Heart left ventricle (tissue), 16 donors: ENCODE measurements at places on chromosomes 7 and 10.

GRCh38 chr10:99279626-99280111, 44.0 kb upstream of the HPSE2 start:
- no peaks in the 10 kb centered on the region for H3K36me3 ChIP-seq
- DNase-seq: no peak
- H3K27me3 ChIP-seq: no peaks in the 10 kb centered on the region
- H3K4me3 ChIP-seq: no peak overlapping the region
- no peaks in the 10 kb centered on the region for H3K4me1 ChIP-seq

DNA sequence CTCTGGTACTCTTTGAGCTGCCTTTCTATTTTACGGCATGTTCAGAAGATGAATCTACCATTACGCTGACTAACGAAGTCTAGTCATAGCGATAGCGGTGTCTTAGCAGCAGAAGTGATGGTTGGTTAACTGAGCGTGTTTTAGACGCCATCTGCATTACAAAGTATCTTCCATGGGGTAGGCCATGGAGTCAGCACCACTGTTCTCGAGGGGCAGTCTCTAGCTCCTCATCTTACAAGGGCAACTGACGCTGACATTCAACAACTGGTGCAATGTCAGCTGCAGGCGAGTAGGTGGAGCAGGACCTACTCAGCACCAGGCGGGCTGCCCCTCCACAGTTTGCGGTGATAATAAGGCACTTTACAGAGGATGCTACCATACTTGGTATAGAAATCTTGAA, 88.7 kb downstream of the ADARB2 start:
- no peaks in the 10 kb centered on the region for H3K27me3 ChIP-seq
- H3K27ac ChIP-seq: no peak overlapping the region
- no peaks in the 10 kb centered on the region for H3K36me3 ChIP-seq
- DNase-seq: no peak
- no peaks in the 10 kb centered on the region for H3K4me1 ChIP-seq

DNA sequence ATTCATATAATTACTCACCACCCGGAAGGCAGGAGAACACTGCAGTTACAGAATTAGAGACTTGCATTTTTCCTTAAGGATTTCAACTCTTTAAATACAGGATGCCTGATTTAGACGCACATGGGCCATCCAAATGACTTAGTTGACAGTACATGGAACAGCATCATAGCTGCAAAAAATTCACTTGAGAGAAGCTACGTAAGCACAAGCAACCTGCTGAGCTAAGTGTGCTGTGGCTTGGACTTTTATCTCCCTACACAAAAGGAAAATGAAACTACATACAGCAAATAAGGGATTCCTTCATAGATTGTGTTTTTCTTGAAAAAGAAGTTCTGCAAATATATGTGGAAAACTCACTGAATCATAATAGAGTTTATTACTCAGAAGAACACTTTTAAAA, 152.6 kb downstream of the POU6F2 start:
- no peak overlapping the region for H3K4me3 ChIP-seq
- DNase-seq: no peak
- H3K27ac ChIP-seq: no peak overlapping the region
- H3K36me3 ChIP-seq: no peaks in the 10 kb centered on the region
- no peaks in the 10 kb centered on the region for H3K4me1 ChIP-seq
- H3K27me3 ChIP-seq: no peaks in the 10 kb centered on the region

GRCh38 chr10:34474009-34474376, 341.1 kb downstream of the PARD3 start:
- H3K36me3 ChIP-seq: peaks cover 6% of the 10 kb centered on the region
- H3K4me1 ChIP-seq: peaks cover 5% of the 10 kb centered on the region
- no peak overlapping the region for H3K4me3 ChIP-seq
- DNase-seq: no peak
- H3K27ac ChIP-seq: no peak overlapping the region

DNA sequence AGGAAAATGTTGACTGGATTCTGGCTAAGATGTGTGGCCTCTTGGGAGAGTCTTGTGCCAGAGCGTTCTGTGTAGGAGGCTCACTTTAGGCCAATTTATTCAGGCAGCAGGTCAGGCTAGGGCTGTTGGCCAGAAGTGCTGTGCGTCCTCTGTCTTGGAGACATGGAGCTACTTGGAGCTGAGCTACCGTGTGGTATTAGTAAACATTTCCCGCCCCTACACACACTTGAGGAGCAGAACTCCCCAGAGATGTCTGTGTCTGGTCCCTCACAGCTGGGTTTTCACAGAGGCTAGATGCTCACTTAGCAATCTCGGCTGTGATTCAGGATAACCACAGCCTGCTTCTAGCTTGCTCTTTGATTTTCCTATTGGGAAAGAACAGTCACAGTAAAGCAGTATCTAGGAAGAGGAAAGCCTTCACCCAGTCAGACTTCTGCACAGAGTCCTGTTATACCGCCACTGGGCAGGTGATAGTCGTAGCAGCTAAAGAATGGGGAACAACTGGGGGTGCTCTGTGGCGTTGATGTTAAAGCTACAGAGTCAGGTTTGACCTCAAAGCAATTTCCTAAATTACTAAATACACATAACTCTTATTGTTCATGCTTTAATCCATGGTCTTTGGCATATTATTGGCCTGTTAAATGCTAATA, 86.7 kb downstream of the MDFIC start:
- no peaks in the 10 kb centered on the region for H3K36me3 ChIP-seq
- peaks cover 45% of the 10 kb centered on the region for H3K4me1 ChIP-seq
- H3K4me3 ChIP-seq: no peak overlapping the region
- H3K27me3 ChIP-seq: no peaks in the 10 kb centered on the region

DNA sequence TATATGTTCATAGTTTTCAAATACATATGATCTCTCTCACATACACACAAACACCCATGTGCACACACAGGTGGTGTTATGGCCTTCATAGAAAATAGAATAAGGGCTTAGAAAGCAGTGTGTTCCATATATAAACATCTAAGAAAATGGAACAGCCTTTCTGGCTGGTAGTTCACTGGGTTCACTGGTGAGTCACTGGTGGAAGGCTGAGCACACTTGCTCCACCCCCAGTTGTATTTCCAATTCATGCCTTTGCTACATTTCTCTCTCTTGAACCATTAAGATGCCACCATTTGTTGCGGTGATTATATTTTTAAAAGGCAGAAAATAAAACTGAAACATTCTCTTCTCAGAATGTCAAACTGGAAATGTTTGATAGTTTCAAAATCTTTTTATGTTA, 252.1 kb downstream of the GLI3 start:
- no peak overlapping the region for H3K4me3 ChIP-seq
- H3K4me1 ChIP-seq: peaks cover 14% of the 10 kb centered on the region
- no peak overlapping the region for H3K27ac ChIP-seq
- no peaks in the 10 kb centered on the region for H3K36me3 ChIP-seq

GRCh38 chr7:116165717-116166116, 44.6 kb upstream of the TES start:
- H3K27ac ChIP-seq: no peak overlapping the region
- no peaks in the 10 kb centered on the region for H3K4me1 ChIP-seq
- no peak for DNase-seq
- H3K36me3 ChIP-seq: no peaks in the 10 kb centered on the region
- no peak overlapping the region for H3K4me3 ChIP-seq

- H3K4me3 ChIP-seq: no peak overlapping the region
- DNase-seq: no peak
- no peaks in the 10 kb centered on the region for H3K36me3 ChIP-seq
Observed at GRCh38 chr7:156510966-156511365, 129.6 kb upstream of the RNF32 start.

DNA sequence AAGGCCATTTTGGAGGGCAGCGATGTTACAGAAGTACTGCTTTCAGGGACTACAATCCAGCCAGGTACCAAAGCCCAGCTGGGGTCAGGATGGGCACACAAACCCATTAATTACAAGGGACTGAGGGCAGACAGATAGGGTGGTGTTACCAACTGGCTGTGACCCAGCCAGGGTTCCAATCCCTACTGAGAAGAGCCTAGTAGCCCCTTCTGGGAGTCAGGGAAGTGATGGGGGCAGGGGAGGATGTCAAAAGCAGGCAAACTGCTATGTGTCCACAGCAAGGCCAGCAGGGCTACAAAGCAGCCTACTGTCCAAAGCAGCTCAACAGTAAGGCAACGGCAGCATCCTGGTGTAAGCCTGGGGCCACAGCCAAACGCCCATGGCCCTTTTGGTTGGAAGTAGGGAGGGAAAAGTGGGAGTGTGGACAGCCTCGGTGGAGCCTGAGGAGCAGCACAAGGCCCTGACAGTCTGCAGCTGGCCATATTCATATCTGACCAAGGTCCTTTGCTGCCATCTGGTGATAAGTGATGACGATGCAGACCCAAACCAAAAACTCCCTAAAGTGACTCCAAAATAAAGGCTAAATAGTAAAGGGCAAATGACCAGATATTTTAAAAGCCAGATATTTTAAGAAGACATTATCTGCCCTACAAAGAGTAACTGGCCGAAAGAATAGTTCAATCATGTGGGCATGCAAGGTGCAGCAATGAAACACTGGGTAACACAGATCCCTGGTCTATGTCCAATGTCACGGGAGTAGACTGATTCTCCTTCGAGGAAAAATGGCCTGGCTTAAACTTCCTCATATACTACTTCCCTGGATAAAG, 56.9 kb downstream of the XPNPEP1 start:
- DNase-seq: peak; percentile 51
- no peaks in the 10 kb centered on the region for H3K27me3 ChIP-seq

GRCh38 chr7:49001610-49002033, 77.3 kb downstream of the CDC14C start:
- H3K27me3 ChIP-seq: no peaks in the 10 kb centered on the region
- H3K36me3 ChIP-seq: no peaks in the 10 kb centered on the region

GRCh38 chr7:28096713-28097112, 83.9 kb downstream of the JAZF1 start:
- H3K4me1 ChIP-seq: peaks cover 35% of the 10 kb centered on the region
- H3K36me3 ChIP-seq: no peaks in the 10 kb centered on the region
- DNase-seq: peak; percentile 48
- peak overlapping the region; percentile 6 for H3K27ac ChIP-seq

GRCh38 chr10:86756511-86757112, at the start of gene BMPR1A:
Gene BMPR1A, plus strand, starts transcription at chr10:86756619. Its CDS starts 119,400 bp downstream, at chr10:86876019.
- DNase-seq: peak; percentile 92
- H3K27ac ChIP-seq: peak within 1 kb of the TSS; percentile 94
- H3K4me3 ChIP-seq: peak within 1 kb of the TSS; percentile 82
- peaks cover 8% of the 10 kb centered on the region for H3K27me3 ChIP-seq
- no peaks in the 10 kb centered on the region for H3K36me3 ChIP-seq
- H3K4me1 ChIP-seq: peaks cover 19% of the 10 kb centered on the region

- peaks cover 13% of the 10 kb centered on the region for H3K4me1 ChIP-seq
- H3K27ac ChIP-seq: no peak overlapping the region
- H3K4me3 ChIP-seq: no peak overlapping the region
- H3K27me3 ChIP-seq: no peaks in the 10 kb centered on the region
- no peaks in the 10 kb centered on the region for H3K36me3 ChIP-seq
Observed at GRCh38 chr10:75068523-75068922, 42.9 kb upstream of the SAMD8 start.

DNA sequence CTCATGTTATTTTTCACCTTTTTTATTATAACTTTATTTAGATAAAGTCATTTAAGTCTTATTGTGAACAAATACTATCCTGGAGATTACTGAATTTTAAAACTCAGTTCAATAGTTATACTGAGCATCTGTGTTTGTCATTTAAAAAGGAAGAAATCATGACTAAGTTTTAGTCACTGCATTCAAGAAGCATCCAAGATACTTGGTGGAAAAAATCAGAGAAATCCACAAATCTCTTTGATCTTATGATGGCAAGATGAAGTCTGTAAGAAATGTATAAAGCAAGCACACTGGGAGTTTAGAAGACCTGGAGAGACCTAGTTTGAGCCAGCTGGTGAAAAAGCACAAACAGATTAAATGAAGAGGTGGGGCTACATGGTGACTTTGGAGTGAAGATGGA, 529.8 kb upstream of the IGFBP3 start:
- H3K27ac ChIP-seq: no peak overlapping the region
- DNase-seq: no peak
- no peaks in the 10 kb centered on the region for H3K27me3 ChIP-seq
- no peaks in the 10 kb centered on the region for H3K4me1 ChIP-seq
- H3K4me3 ChIP-seq: no peak overlapping the region
- no peaks in the 10 kb centered on the region for H3K36me3 ChIP-seq

GRCh38 chr7:28615091-28615490, 202.8 kb downstream of the CREB5 start:
- H3K4me3 ChIP-seq: no peak overlapping the region
- no peak overlapping the region for H3K27ac ChIP-seq
- no peak for DNase-seq
- no peaks in the 10 kb centered on the region for H3K27me3 ChIP-seq
- H3K36me3 ChIP-seq: no peaks in the 10 kb centered on the region

DNA sequence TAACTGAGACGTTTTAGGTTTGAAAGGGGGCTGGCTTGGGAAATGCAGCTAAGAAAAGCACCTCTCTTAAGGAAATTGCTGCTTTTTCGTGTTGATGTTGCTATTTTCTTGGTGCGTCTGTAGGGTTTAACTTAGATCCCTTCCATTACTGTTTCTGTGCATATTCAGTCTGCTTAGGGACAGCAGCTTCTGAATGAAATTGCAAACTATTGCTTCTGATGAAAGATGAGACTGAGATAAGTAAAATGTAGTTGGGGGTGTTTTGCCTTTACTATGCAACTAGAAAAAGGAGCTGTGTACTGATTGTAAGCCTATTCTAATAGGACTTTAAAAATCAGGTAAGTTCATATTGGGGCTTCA, 772 bp downstream of the HDAC9 start:
- H3K27me3 ChIP-seq: no peaks in the 10 kb centered on the region
- peak overlapping the region; percentile 59 for H3K4me3 ChIP-seq
- no peaks in the 10 kb centered on the region for H3K36me3 ChIP-seq
- H3K4me1 ChIP-seq: peaks cover 50% of the 10 kb centered on the region
- H3K27ac ChIP-seq: peak overlapping the region; percentile 69

- peaks cover 31% of the 10 kb centered on the region for H3K4me1 ChIP-seq
- H3K27me3 ChIP-seq: no peaks in the 10 kb centered on the region
- peaks cover 16% of the 10 kb centered on the region for H3K36me3 ChIP-seq
- peak overlapping the region; percentile 97 for H3K27ac ChIP-seq
- H3K4me3 ChIP-seq: peak overlapping the region; percentile 31
Observed at GRCh38 chr7:128831178-128831993, 1.2 kb downstream of the FLNC start.

DNA sequence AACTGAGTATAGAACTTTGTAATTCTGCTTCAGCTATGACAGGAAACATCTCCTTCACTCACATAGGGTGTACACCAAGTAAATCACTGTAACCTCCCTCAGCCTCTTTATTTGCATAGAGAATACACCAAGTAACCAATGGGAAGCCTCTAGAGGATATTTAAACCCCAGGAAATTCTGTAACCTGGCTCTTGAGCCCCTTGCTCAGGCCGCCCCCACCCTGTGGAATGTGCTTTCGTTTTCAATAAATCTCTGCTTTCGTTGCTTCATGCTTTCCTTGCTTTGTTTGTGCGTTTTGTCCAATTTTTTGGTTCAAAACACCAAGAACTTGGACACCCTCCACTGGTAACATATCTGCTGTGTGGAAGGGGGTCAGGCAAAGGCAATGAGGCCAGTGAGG, 60.2 kb downstream of the CLRN3 start:
- DNase-seq: no peak
- H3K36me3 ChIP-seq: no peaks in the 10 kb centered on the region
- H3K27ac ChIP-seq: no peak overlapping the region
- H3K4me1 ChIP-seq: peaks cover 3% of the 10 kb centered on the region
